ENCODE measurements at places on chromosomes 6 and 20.
A peak's percentile ranks its signal among the peaks of the same experiment; 100 is the strongest.

GRCh38 chr6:42820512-42821340 is 38.9 kb downstream of the BICRAL start:
- DNase-seq = peak; percentile 68

DNA sequence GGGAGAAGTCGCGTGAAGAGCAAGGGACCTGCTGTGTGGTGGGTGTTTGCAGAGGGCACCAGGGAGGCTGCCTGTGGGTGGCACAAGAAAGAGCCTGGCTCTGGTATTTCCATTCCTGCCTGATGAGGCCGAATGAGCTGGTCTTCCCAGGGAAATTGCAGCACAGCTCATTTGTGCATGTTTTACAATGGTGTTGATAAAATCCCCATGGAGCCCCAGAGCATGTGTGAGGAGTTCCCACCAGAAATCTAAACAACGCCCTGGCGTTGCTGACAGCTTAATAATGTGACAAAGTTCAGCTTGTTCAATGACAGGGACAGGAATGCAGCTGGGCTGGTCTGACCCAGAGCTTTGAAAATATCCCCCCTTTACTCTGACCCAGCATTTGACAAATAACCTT is 135.5 kb downstream of the CLIC5 start:
- no peak for DNase-seq

DNA sequence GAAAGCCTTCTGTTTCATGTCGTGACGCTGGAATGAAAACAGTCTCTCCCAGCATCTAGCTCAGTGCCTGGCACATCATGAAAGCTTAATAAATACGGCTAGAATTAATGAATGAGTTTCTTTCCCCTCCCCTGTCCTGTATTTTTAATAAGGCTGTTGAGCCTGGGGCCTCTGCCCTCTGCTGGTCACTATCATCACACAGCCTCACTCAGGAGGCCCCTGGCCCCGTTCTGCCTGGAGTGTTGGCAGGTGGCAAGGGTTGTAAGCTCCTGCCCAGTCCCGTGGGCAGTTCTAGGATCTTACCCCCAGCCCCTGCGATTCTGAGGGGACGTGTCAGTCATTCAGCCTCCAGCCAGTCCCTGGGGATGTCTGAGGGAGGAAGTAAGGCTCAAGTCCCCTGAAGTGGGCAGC is 41.4 kb downstream of the PHACTR3 start:
- DNase-seq = peak; percentile 52

DNA sequence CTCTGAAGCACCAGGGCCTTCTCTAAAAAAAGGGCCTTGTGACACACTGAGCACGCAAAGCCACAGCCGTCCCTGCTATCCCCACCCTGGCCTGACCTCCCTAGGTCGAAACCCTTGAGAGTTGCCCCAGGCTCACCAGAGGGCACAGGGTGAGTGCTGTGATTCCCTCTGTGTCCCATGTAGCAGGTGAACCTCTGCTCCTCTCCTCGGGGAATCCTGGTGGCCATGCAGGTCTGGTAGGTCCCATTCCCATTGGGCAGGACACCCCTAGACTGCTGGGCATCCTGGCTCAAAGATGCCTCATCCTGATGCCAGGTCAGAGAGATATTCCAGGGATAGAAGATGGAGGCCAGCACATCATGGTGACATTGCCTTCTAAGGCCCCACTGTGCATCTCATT is 20.9 kb downstream of the HLA-F start:
- DNase-seq = no peak

DNA sequence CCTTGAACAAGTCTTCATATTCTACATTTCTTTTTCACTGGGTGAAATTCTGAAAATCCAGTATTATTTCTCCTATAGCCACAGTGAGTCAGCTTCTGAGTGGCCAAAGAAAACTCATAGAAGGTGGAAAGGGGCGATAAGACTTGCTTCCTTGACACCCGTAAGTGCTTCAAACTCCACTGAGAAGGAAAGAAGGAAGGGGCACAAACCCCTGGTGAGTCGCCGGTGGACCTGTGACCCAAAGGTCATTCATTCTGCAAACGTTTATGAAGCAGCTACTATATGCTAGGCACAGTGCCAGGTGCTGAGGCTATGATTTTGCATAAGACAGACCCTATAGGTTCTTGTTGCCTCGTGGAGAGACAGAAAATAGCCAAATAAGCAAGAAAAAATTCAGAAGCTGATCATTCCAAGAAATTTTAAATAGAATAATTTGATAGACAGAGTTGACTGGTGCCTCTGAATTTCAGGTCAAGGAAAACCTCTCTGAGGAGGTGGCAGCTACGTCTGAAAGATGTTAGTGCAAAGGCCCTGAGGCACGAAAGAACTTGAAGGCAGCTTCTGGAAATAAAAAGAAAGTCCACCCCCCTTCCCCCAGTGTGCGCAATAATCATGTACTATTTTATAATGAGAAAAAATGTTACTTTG is 118.2 kb downstream of the CD24 start:
- DNase-seq = no peak

DNA sequence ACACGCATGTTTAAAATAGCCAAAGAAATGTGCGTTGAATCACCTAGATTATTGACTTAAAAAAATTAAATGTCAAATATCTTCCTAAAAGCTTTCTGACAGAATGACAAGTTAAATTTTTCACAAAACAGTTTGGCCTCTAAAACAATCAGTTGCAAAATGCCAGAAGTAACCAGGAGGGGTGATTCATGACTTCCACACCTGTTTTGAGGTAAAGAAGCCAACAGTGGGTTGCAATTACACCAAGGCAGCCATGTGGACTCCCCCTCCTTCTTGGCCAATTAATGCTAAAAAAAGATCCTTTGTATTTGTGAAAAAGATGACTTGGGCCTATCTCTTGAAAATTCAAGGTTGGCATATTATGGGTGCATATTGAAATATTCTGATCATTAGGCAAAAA is 424.8 kb downstream of the CBLN4 start:
- no peak for DNase-seq

- no peak for DNase-seq
These were observed 3.4 kb downstream of the EYA4 start for GRCh38 chr6:133244519-133244918.

DNA sequence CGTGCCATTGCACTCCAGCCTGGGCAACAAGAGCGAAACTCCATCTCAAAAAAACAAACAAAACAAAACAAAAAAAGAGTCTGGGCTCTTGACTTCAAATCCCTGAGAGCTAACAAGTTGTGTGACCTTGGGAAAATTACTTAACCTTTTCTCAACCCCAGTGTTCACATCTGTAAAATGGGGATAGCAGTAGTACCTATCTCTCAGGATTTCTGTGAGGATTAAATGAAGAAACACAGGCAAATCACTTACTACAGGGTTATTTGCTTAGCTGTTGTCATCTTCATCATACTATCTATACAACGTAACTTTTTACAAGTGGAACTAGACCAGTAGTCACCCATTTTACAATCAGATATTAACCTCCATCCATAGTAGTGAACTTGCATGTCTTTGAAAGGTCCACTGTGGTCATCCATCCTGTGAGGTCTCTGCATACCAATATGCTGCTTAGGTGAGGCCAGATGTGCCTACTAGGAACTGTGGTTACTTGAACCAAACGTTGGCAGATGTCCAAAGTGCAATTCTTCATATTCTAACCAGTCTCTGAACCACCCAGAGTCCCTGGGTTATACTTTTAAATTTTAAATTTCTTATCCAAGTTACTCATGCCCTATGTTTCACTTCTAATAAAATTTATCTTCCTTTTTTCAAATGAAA is 128.9 kb upstream of the BEND3 start:
- DNase-seq = no peak

GRCh38 chr6:35907750-35908149 is 13.1 kb downstream of the SRPK1 start:
- DNase-seq = no peak

DNA sequence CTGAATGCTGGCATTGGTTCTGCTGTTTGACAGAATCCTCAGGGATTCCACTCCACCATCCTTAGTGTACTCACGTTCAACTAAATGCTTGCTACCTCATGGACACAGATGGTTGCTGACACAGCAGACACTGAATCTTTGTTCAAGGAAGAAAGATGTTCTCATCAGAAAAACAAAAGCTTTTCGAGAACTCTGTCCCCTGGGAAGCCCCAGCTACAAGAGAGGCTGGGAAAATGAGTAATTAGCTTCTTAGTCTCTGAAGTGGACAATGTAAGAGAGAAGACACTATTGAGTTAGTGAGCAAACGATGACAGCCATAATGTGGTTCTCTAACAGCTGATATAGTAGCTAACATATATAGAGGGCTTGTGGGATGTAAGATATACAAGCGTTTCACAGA is 30.9 kb upstream of the ENPP5 start:
- DNase-seq = no peak

DNA sequence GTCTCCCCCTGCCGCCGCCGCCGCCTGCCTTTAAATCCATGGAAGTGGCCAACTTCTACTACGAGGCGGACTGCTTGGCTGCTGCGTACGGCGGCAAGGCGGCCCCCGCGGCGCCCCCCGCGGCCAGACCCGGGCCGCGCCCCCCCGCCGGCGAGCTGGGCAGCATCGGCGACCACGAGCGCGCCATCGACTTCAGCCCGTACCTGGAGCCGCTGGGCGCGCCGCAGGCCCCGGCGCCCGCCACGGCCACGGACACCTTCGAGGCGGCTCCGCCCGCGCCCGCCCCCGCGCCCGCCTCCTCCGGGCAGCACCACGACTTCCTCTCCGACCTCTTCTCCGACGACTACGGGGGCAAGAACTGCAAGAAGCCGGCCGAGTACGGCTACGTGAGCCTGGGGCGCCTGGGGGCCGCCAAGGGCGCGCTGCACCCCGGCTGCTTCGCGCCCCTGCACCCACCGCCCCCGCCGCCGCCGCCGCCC is 474 bp downstream of the CEBPB start:
- DNase-seq = no peak

- no peak for DNase-seq
These were observed 41.6 kb downstream of the UNC5CL start for GRCh38 chr6:40997234-40997957.

- no peak for DNase-seq
These were observed 46.6 kb downstream of the TPBG start for GRCh38 chr6:82410151-82410648.

- no peak for DNase-seq
These were observed 84.7 kb upstream of the SUPT3H start for GRCh38 chr6:45462190-45463134.

- DNase-seq = no peak
These were observed 366.4 kb downstream of the KIF16B start for GRCh38 chr20:16206817-16207216.

DNA sequence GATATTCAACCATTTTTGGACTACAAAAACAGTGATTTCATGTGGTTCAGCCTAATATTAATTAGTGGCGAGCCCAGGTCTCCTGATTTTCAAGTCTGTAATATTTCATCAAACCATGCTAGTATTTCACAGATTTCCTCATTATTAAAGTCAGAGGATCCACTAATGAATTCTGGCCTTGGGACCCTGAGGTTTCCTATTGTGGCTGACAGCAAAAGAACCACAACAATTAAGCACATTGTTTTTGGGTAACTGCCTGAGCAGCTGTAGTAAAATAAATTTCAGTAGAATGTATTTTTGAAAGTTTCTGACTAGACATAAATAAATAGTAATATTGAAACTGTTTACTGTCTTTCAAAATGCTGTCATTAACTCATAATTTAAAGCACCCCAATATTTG is 630.7 kb upstream of the MMS22L start:
- no peak for DNase-seq

DNA sequence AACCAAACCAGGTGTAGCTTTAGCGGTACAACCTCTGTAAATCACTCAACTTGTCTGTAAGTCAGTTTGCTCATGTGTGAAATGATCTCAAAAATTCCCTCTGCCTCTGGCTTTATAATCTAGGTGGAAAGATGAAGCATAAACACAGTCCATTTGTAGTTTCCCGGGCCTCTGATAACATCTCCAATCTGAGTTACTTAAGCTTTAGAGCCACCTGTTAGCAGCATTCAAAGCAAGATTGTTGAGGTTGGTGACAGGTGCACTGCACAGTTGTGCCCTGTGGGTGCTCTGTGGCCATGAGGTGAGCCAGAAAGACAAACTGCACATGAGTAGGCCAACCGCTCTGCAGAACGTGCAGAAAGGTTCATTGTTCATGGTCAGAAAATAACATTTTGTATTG is 53.7 kb downstream of the MOCS1 start:
- DNase-seq = peak; percentile 6

- DNase-seq = no peak
These were observed 9.3 kb downstream of the CDS2 start for GRCh38 chr20:5136096-5136495.

DNA sequence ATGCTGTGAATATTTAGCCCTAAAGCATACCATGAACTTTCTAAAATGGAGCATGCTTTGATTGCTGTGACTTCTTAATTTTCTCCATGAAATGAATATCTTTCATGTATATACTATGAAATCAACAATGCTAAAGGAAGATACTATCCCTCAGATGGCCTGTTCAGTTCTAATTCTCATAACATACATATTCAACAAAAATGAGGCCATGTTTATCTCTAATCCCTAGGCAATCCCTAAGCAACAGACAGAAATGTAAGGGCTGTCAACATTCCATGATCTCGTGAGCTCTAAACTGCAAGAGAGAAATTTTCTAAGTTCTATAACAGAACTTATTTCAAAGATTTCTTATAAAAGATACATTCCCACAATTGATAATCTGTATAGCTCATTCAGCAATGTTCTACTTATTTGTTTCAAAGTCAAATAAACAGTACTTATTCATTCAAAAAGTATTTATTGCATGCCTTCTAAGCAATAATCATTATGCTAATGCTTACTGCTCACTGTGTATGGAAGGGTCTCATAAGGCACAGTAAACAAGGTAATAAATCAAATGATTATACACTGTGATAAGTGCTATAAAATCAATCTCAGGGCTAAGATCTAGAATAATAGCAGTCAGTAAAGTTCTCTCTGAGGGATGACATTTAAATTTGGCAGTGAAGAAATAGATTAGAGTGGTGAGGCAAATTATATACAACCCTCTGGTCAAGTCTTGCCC is 492.9 kb downstream of the PHF3 start:
- DNase-seq = no peak

DNA sequence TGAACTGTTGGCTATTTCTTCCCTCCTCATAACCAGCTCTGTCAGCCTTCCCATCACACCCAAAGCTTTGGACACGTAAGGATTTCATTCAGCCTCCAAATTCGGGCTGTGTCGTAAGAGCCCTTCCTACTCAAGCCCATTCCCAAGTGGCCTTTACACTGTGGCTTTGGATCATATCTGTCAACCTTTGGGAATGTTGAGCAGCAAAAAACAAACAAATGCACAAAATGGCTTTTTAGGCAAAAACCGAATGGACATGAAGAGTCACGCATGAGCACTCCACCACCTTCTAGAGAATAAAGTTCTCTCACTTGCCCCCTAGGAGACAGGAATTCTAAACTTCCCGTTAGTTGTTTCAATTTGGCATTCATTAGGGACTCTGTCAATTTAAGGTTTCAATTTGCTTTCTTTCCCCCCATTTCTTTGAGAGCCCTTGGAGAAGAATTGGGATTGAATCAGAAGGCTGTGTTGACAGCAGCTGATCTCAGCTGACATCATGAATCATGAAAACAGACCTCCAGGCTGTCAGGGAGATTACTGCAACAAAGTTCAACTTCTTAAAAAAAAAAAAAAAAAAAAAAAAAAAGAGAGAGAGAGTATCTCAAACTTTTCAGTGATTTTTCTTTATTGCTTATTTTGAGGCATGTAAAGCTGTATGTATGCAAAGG is 110.3 kb downstream of the BCAS1 start:
- no peak for DNase-seq

- no peak for DNase-seq
These were observed 48.9 kb downstream of the CNBD2 start for GRCh38 chr20:36017048-36017951.

Measured in sigmoid colon (tissue), 7 donors.